ENCODE measurements at places on chromosomes 2 and 18. TPM values are rescaled to one million over a fixed set of nuclear protein-coding genes. Genes with fewer than 3 reads are reported as not detected.

GRCh38 chr2:97963880-97964279, 31.9 kb downstream of the TMEM131 start:
- no peaks in the 10 kb centered on the region for H3K36me3 ChIP-seq
- H3K27ac ChIP-seq = no peak overlapping the region
- no peaks in the 10 kb centered on the region for H3K27me3 ChIP-seq
- no peak overlapping the region for H3K4me3 ChIP-seq
- peaks cover 62% of the 10 kb centered on the region for H3K4me1 ChIP-seq

Gene HRH4
- not detected for total RNA-seq

GRCh38 chr2:64259312-64259711, 115.1 kb upstream of the PELI1 start:
- no peak overlapping the region for H3K27ac ChIP-seq
- no peaks in the 10 kb centered on the region for H3K27me3 ChIP-seq
- no peaks in the 10 kb centered on the region for H3K36me3 ChIP-seq
- H3K4me3 ChIP-seq = no peak overlapping the region
- no peak for DNase-seq
- H3K4me1 ChIP-seq = peaks cover 27% of the 10 kb centered on the region

Gene RIT2
- not detected for total RNA-seq

GRCh38 chr2:26585966-26586365, 55.2 kb downstream of the CIB4 start:
- no peaks in the 10 kb centered on the region for H3K4me1 ChIP-seq
- H3K27me3 ChIP-seq = no peaks in the 10 kb centered on the region
- no peaks in the 10 kb centered on the region for H3K36me3 ChIP-seq
- no peak overlapping the region for H3K27ac ChIP-seq
- no peak for DNase-seq
